ENCODE measurements at places on chromosomes 1 and 21.

GRCh38 chr1:121445679-121446078, 260.9 kb downstream of the SRGAP2C start:
- no peak for DNase-seq

GRCh38 chr1:41745022-41745421, 173.7 kb downstream of the HIVEP3 start:
- no peak for DNase-seq

- no peak for DNase-seq
These were observed 62.3 kb upstream of the ANGPTL1 start for GRCh38 chr1:178933105-178933561.

DNA sequence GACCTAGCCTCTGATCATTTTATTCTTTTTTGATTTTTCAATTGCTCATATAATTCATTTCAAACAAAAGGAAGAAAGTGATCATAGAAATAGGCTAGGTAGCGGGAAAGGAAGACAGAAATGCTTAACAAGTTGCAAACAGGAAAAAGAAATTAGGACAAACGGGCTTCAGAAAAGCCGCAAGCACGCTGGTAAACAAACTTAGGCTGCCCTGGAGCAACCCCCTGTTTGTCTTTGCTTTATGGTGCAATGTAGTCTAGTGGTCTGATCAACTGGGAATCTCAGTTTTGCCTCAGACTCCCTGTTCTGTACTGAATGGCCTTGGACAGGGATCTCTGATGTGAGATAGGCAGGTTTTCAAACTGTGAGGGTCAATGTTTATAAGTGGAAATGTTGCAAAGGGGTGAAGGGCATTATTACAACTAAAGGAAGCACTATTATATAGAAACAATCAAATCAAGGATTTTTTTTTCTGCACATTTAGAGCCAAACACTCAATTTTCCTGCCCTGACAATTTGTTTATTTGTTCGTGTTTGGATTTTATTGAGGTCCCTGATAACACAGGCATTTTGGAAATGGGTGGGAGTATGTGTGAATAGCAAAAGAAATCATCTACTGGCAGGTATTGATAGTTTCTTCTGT, 146.8 kb upstream of the NRIP1 start:
- no peak for DNase-seq

DNA sequence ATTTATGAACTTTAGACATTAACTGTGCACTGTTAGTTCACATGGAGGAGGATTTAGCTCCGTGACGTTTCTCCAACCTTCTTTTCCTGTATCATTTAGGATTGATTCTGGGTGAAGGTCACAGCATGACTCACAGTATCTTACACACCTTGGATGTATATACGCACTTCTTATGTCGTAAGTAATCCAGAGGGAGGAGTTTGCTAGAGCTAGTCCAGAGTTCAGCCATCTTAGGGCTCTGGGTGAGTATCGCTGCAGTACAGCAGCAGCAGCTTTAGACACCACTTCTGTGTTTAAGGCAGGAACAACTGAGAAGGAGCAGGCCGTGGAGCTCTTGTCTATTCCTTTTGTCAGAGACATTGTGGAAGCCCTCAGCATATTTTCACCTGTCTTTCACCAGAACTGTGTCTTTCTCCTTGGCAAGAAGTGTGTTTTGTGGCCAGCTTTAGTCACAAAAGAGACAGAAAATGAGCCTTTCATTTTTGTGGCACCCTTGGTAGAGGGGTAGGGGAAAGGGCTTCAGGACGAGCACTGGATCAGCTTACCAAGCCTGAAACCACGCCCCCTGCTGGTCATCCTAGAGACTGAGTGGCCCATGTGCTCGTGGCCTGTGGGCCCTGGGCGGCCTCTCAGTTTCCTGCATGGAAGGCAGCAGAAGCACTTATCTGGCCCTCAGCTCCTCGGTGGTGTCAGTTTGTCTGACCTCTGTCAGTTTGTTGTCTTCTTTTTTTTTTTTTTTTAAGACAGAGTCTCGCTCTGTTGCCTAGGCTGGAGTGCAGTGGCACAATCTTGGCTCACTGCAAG, 64.0 kb downstream of the ADARB1 start:
- peak; percentile 34 for DNase-seq

DNA sequence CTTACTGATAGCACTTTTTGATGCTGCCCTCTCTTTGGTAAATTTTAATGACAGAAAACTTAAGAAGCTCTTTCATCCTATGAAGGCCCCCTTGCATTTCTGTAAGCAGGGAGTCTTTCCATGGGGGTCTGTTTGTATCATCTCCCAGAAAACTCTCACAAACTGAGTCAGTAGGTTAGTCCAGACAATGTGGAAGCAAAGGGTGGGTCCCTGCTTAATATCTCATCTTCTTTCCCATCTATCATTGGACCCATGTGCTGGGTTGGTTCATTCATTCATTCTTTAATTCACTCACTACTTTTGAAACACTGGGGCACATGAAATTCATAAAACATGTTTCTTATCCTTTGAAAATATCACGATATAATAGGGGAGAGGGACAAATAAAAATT, 164.3 kb downstream of the NTMT2 start:
- DNase-seq = no peak

- DNase-seq = peak; percentile 38
These were observed 3.4 kb downstream of the ADGRB2 start for GRCh38 chr1:31760471-31761470.

- no peak for DNase-seq
These were observed 337.5 kb downstream of the LRRIQ3 start for GRCh38 chr1:73860421-73860950.
